ENCODE measurements at places on chromosomes 4 and X. TPM values are rescaled to one million over a fixed set of nuclear protein-coding genes. Genes with fewer than 3 reads are reported as not detected.

GRCh38 chr4:6987588-6987961 is 55.6 kb upstream of the TADA2B start:
- peak; percentile 76 for DNase-seq

GRCh38 chr4:31461421-31461820 is 741.3 kb downstream of the PCDH7 start:
- peak; percentile 0 for DNase-seq

GRCh38 chr4:121030711-121031110 is 41.6 kb downstream of the NDNF start:
- peak; percentile 37 for DNase-seq

DNA sequence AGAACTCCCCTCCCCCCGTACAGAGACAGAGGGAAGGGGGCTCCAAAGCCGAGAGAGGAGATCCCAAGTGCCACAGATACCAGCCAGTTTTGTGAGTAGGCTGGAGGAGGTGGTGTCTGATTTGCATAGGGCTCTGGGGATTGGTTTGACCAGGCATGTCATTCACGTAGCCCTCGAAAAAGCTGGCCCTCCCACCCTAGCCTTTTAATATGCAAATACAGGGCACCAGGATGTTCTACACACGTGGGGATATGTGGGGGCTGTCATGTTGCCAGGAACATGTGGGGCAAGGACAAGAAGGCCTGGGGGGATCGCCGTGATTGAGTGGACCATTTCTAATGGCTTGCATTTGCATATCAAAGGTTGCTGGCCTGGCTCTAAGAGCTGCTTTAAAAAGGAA is 272.9 kb downstream of the PPP1R2C start:
- DNase-seq = no peak

DNA sequence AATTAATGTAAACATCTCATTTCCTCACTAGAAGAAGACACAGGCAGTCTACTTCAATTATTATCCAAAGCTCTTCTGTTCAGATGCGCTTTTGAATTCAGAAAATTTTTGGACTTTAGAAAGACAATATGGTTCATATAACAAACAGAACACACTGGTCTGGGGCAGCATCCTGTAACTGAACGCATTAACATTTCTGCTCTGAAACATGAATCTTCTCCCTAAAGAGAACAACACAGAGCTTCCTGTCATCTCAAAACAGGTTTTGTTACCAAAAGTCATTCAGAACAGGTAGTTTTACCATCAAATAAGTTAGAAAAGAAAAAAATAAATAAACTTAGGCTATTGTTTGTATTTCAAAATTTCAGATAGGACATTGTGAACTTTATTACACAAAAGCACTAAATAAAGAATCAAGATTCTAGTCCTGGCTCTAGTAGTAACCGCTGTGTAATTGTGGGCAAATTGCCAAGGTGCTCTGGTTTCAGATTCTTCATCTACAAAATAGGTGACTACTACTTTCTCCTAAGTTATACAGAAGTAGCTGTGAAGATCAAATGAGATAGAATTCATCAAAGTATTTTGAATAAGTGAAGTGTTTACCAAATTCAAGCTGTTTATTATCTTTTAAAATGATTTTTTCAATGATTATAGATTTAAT is 252.3 kb upstream of the RASGEF1B start:
- no peak for DNase-seq

- no peak for DNase-seq
Observed at GRCh38 chrX:44040406-44040805, 67.2 kb upstream of the NDP start.

DNA sequence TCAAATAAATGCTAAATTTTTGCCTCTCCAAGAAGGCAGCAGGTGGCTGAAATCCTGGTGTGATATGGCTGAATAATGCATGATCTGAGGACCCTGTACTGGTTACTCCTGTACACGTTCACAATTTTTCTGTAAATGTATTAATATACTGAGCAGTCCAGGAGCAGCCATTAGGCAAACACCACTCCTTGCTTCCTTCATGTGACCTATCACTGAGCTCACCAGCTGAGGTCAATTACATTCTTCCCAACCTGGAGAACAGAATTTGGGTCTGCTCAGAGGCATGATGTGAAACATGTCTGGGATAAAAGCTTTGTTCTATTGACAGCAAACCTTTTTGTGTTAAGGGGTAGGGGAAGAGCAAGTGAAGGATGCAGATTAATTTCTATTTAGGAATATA is 26.9 kb downstream of the RAB40AL start:
- no peak for DNase-seq

GRCh38 chr4:79358438-79358837 is 32.6 kb upstream of the NAA11 start:
- no peak for DNase-seq

GRCh38 chrX:24113181-24113580 is 36.3 kb upstream of the ZFX start:
- DNase-seq = peak; percentile 7

- DNase-seq = peak; percentile 0
Observed at GRCh38 chr4:30068234-30068633, 651.9 kb upstream of the PCDH7 start.

DNA sequence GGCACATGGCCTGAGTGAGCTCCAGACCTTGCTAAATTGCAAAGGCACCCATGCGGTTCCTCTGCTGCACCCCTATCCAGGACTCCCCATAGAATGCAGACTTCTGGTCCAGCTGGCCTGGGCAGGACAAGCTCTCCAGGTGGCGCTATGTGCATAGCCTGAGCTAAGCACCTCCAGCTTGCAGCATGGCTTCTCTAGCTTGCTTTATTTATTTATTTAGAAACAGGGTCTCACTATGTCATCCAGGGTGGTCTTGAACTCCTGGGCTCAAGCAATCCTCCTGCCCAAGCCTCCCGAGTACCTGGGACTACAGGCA is 5.5 kb upstream of the WFS1 start:
- peak; percentile 64 for DNase-seq

DNA sequence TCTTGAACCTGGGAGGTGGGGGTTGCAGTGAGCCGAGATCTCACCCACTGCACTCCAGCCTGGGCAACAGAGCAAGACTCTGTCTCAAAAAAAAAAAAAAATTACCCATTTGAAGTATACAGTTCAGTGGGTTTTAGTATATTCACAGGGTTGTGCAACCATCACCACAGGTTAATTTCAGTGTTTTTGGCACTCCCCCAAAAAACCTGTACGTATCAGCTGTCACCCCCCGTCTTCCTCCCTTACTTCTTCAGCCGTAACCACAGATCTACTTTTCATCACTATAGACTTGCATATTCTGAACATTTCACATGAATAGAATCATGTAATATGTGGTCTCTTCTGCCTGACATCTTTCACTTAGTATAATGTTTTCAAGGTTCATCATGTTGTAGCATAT is 11.7 kb upstream of the PTTG2 start:
- no peak for DNase-seq

- DNase-seq = no peak
Observed at GRCh38 chr4:150402871-150403272, 179.1 kb upstream of the MAB21L2 start.

GRCh38 chrX:155215443-155216178 is 649 bp upstream of the VBP1 start:
- peak; percentile 21 for DNase-seq

GRCh38 chrX:135421537-135421931 is 210 bp upstream of the SMIM10L2A start:
- DNase-seq = peak; percentile 41

DNA sequence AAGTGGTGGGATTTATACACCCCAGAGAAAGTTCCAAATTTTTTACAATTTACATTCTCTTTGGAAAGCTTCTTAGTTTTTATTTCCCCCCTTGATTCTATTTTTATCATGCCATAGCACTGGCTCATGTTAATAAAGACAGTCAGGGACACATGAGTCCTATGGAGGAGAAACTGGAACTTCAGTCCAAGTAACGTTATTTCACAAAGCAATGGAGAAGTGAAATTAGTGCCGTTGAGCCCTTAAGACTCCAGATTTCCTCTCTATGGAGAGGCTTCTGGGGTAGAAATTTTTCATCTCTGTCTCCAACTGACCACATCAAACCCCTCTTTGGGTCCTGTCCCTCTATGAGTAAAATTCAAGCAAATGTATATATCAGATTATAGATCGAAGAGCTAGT is 12.8 kb upstream of the TASL start:
- no peak for DNase-seq

- peak; percentile 67 for DNase-seq
Observed at GRCh38 chrX:129472116-129472515, 51.2 kb downstream of the SMARCA1 start.

GRCh38 chr4:78864405-78865024 is 74.7 kb downstream of the PAQR3 start:
- peak; percentile 81 for DNase-seq

DNA sequence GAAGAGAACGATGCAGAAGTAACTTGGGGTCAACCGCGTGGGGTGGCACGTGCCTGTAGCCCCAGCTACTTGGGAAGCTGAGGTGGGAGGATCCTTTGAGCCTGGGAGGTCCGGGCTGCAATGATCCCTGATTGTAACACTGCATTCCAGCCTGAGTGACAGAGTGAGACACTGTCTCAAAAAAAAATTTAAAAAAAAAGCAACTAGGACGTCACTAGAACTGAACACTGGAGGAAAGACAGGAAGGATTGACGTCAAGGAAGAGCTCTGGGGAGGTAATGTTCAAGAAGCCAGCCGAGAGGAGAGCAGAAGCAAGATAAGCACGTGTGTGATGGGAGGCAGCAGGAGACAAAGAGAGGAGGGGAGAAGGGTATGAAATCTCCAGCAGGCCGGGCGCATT is 28.7 kb downstream of the S100G start:
- DNase-seq = no peak

GRCh38 chrX:151712253-151712652 is 3.6 kb upstream of the FATE1 start:
- DNase-seq = no peak

- no peak for DNase-seq
Observed at GRCh38 chr4:144104509-144105130, 35.9 kb downstream of the GYPA start.

DNA sequence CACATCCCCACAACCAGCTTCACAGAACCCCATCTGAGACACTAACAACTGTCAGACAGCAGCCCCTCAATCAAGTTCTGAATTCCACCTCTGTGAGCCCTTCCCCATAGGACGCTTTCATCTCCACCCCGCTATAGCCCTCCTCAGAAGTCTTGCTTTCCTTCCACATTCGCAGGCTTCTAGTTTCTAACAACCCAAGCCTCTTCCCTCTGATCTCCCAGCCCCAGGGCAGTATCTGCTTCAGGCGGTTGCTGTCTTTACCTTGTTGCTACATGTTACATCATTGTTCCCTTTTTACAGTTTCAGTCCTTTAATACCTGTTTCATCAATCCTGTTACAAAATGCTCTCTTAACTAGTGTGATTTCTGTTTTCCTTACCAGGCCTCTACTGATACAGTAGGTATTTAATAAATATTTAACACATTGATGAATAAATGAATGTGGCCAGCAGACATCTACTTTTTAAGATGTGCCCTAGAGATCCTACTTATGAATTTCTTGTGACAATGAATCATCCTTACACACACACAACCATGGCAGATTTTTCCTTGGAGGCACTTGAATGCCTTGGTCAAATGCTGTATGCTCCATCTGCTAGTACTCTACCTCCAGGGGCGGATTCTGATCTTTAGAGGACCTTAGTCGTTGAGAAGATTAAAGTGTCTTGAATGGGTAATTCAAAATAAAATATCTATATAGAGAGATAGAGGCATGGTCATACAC is 164.7 kb upstream of the SLIT2 start:
- peak; percentile 27 for DNase-seq

GRCh38 chrX:153612413-153612812 is 13.5 kb upstream of the CCNQ start:
- DNase-seq = no peak

- DNase-seq = peak; percentile 85
Observed at GRCh38 chr4:37758226-37758625, 68.3 kb upstream of the PGM2 start.

- no peak for DNase-seq
Observed at GRCh38 chrX:23356189-23356588, 21.5 kb downstream of the PTCHD1 start.

DNA sequence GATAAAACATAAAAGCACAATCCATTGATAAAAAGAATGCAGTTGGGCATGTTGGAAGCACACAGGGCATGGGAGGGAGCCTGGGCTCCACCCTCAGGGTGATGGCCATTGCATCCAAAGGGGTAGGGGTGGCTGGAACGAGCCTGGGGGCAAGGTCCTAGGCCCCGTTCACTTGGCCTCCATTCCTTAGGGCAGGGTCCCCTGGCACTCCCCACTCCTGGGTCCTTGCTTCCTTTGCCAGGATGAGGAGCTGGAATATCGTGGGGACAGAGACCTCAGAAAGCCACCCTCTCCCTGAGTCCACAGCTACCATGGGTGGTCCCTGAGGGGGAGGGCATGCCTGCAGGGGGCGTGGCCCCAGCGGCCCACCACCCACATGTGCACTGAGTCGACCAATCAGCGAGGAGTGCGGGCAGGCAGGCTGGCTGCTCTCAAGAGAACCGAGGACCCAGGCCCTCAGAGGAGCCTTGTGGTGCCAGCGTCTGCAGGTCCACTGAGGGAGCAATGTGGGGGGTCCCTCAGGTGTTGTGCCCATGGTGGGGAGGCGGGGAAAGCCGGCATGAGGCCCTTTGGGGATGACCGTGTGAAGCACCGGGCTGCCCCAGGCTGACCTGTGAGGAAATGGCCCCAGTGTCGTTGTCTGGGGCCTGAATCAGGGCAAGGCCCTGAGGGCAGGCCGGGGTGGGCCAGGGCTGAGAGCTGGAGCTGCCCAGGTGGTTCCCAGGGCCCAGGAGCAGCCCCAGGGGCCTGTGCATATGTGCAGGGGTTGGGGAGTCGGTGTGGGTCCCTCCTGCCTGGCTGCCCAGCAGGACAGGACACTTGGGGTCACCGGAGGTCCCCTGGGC is 78.6 kb upstream of the AMELX start:
- DNase-seq = no peak

DNA sequence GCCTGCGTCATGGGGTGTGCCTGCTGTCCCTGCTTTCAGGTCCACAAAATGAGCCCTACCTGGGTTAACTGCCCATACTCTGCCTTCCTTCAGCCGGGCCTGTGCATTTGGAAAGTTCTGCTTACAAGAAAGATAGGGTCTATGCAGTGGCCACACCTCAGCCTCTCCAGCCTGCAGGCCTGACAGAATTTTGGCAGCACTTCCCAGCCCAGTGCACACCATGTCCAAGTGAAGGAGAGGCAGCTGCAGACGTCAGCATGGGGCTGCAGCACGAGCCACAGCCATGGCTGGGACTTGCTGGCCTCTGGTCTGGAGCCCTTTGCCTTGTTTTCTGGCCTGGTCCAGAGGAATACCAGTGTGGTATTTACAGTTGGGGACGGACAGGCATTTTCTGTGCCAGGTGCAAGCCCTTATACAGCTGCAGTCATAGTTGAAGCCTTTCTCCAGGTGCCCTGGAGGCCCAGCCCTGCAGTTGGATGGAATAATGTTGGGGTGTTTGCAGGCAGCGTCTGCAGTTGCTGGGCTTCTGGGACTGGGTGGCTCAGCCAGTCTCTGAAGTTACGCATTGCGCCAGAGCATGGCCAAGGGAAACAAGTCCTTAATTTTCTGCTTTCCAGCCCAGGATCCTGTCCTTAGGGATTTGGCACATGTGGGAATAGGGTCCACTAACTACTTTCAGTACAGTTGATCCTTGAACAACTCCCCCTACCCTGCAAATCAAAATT is 26.2 kb downstream of the JADE1 start:
- no peak for DNase-seq

Gene SHROOM3
- polyA plus RNA-seq = 8.7 TPM

Gene TNIP3
- 2.2 TPM for polyA plus RNA-seq

Gene NHS
- 1.0 TPM for polyA plus RNA-seq

Gene SYNPO2
- 3.2 TPM for polyA plus RNA-seq

Gene SPANXA1
- polyA plus RNA-seq = not detected

Gene PDCL2
- not detected for polyA plus RNA-seq

Gene TEX11
- polyA plus RNA-seq = not detected

Gene PSMD10
- 68.2 TPM for polyA plus RNA-seq

Gene ASB9
- polyA plus RNA-seq = not detected

Gene RBM10
- polyA plus RNA-seq = 28.4 TPM

Gene CXCL10
- polyA plus RNA-seq = not detected

Gene HTT
- polyA plus RNA-seq = 8.2 TPM
